ENCODE measurements at places on chromosomes 1 and 21.

DNA sequence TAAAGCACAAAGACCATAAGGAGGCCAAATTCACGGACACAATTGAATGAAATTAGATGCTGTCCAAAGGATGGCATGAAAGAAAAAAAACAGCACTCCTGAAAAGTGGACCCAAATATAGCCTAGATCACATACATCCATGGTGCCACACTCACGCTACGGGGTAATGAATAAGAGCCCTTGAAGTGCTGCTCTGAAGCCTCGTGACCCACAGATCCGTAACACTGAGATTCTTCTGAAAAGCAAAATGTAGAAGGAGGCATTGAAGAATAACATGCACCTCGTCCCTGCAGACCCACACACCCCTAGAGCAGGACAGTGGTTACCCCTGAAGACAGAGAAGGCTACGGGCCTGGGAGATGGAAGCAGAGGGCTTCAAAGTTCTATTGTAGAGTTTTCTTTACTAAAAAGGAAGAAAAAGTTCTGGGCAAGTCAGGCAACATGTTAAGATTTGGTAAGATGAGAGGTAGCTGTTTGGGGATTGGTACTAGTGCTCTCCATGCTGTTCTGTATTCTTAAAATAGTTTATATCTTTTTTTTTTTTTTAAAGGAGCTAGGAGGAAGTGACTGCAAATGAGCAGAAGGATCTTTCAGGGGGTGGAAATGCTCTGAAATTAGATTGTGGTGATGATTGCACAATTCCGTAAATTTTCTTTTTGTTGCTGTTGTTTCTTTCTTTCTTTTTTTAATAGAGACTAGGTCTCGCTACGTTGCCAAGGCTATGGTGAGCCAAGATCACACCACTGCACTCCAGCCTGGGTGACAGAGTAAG, 4.1 kb upstream of the ITGB2 start:
- no peak for DNase-seq

DNA sequence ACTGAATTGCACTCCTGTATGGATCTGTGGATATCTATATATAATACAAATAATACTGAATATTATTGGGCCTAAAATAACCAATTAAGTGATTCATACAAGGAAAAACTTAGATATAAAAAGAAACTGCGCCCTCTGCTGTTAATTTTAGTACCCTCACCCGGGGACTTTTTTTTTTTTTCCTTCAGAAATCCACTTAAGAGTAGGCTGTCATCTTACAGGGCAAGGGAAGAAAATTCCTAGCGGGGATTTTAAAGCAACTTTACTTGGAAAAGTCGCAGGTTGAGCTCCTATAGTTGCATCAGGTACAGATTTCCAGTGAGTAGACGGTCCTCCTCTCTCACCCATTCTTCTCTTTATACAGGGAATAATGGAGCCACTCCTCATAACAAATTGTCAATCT, 1.3 kb downstream of the NTNG1 start:
- DNase-seq: no peak

GRCh38 chr1:8687538-8687937, 129.9 kb downstream of the RERE start:
- DNase-seq: no peak

GRCh38 chr1:113793878-113794834, 18.1 kb downstream of the RSBN1 start:
- DNase-seq: no peak

DNA sequence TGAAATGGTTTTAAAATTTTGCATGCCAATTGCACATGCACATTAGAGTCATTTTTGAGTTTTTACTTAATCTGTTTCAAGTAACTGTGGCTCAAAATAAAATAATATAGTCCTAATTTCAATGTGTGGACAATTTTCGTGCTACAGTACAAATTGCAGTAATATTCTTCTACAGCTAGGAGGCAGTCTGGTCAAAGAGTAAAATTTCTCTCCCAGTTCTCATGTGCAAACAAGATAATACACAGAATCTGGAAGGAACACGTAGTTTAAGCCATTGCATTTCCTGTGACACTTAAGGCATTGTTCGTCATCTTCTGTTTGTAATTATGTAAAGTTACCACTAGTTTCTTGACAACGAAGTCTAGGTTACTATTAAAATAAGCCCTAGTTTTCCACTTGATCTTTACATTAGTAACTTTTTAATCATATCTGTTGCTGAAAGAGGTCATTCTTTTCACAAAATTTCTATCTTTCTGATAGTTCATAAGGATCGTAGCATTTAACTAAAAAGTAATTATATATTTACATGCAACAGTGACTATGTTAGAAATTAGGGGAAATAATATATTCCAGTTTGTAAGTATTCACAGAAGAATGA, 28.9 kb downstream of the ODR4 start:
- no peak for DNase-seq

GRCh38 chr1:112342558-112342957, 53.5 kb upstream of the CTTNBP2NL start:
- DNase-seq: no peak

DNA sequence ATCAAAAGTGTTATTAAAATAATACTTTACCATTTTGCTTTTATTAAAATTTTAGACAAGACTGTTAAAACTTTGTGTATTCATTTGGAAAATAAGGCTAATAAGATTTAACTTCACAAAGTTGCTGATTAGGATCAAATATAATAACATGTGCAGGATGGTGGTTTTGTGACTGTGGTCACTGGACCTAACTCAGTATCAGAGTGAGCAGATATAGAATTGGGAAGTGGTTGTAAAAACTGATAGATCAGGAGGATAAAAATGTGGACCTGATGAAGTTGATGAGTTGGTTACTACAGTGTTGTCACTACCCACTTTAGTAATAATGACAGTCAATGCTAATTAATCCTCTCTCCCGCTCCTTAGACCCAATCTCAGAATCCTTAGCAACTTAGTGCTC, 186.4 kb downstream of the AKT3 start:
- no peak for DNase-seq

DNA sequence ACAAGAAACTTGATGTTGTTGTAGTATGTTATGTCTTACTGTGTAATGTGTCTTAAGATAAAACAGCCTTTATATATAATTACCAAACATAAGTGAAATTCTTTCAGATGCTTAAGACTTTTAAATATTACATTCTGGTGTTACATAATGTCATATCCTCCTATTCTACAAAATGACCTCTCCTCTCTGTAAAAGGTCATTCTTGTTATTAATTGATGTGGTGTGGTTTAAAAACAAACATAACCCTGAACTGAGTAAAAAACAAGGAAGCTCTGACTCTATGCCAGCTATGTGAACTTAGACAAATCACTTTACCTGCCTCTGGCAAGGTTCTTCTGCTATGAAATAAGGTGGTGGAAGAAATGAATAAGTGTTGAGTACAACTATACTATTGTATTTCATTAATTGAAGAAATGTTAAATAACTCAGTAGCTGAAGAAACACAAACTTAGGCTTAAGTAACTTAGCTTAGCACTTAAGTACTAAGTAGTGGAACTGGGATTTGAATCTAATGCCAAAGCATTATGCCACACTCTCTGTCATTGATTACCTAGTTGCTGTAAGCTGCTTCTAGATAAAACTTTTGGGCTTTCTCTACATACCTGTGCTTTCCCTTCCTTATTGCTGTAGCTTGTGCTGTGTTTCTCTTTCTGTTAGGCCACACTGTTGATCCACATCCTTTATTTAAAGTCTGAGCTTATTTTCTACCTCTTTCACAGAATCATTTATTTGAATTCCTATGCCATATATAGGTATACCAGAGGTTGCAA, 859 bp upstream of the ANGPTL1 start:
- DNase-seq: no peak

DNA sequence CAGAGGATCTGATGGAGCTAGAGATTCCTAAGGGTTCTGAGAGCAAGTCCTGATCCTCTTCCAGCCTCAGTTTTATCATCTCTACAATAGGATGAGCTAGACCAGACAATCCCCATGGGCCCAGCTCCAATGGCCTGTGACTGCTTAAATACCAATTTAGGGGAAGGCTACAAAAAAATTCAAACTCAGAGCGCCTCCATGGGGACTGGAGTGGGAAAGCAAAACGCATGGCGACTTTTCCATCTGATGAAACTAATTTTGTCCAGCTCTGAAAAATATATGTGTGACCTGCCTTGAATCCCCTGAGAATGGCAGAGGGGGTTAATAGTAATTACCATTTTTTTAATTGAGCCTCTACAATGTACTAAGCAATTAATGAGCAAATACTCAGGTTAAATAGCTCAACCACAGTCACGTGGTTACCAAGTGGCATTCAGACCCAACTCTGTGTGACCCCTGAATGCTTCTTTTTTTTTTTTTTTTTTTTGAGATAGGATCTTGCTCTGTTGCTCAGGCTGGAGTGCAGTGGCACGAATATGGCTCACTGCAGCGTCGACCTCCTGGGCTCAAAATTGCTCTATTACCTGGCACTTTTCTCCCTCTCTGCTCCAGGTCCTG, 8.4 kb downstream of the EXTL1 start:
- no peak for DNase-seq

- no peak for DNase-seq
Observed at GRCh38 chr1:100582943-100583342, 45.0 kb downstream of the GPR88 start.

DNA sequence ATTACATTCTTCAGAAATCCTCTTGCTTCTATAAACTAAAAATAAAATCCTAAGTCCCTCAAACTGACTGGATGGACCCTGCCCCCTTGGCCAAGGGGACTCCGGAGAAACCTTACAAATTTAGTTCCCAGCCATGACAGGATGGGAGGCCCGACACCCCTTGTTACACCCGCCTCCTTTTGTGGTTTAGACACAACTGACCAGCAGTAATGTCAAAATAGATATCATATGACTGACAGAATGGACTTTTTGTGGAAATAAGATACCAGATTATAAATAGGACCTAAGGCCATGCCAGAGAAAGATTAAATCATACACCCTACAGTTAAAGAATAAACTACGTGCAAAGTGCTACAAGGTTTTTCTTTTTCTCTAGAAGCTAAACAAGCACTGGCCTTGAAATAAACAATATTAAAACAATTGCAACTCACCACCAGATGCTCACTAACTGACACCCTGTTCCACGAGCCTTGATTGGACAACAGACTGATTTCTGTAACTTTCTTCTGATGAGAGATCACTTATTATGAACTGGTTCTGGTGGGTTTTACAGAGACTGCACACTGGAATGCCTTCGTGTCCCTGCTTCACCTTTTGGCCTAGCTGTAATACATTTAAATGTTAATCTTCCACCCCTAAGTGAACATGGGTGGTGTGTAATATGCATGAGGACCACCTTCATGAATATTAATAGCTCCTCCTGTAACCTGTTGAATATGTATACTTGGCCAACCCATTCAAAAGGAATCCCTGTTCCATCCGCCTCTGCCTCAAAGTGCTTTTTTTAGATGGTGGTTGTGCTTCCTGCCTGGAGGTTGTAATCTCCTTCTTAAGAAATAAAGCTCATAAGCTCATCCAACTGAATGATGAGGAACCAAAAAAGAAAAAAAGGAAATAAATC, 99.6 kb downstream of the ODF2L start:
- no peak for DNase-seq

DNA sequence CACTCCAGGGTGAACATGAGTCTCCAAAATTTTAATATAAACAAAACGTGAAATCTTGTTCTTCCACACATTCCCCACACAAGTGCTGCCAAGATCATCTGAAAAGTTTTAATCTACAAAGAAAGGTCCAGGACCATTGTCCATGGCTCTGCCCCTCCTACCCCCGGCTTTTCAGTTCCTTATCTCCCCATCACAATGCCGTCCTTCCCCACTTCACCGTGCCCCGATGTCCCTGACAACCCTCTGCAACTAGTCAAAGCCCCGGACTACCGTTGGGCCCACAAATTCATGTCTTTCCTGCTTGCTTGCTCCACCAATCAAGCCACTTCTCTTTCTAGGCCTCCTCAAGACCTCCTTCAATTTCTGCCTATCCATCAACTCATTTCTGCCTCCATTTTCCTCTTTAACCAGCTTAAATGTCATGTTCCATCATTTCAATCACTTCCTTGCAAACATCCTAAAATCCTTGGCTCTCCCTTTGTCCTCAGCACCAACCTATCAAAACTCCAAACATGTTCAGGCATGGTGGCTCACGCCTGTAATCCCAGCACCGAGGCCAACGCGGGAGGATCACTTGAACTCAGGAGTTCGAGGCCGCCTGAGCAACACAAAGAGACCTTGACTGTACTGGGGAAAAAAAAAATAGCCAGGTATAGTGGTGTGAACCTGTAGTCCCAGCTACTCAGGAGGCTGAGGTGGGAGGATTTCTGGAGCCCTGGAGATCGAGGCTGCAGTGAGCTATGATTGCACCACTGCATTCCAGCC, 14.0 kb upstream of the BMP8B start:
- DNase-seq: no peak

- DNase-seq: no peak
Observed at GRCh38 chr1:173469656-173470055, 7.5 kb upstream of the PRDX6 start.

DNA sequence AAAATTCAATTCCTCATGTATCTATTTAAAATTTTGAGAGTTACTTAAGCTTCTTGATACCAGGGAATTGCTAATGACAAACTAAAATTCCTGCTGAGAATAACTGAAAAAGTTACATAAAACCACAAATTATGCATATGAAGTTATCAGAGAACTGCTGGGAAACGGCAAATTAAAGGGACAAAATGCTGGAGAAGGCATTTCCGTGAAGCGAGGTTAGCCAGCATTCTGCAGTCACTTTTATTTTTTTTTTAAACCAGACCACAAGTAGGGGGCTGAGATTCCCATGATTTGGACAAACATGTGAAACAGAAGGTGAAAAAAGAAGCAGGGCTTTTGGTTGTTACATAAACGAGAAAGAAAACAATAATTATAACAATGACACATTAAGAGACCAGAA, 737.6 kb upstream of the CHRM3 start:
- no peak for DNase-seq

- no peak for DNase-seq
Observed at GRCh38 chr1:111618081-111618480, 1.5 kb upstream of the RAP1A start.

Data from activated CD8-positive, alpha-beta memory T cell treated with anti-CD3 and anti-CD28 coated beads for 1 hour (primary cell).